ENCODE measurements at places on chromosomes 11 and 22.

DNA sequence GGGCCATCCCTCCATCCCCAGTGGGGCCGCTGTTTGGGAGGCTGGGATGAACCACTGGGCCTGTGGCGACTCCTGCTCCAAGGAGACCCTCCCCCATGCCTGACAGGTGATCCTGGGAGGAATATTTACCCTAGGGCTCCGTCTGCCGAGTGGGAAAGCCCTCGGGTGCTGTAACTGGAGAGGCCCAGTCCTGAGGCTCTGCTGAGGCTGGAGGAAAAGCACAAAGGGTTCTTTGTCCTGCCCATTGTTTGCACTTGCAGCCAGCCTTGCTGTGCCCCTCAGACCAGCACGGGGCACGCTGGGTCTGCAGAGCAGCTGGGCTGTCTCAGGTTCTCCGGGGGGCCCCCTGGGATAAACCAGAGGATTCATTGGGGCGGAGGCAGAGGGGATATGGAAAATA is 321.1 kb downstream of the MN1 start:
- DNase-seq: peak; percentile 29

GRCh38 chr11:78630155-78630554 is 55.5 kb upstream of the NARS2 start:
- DNase-seq: no peak

GRCh38 chr11:128941573-128942271 is 949 bp downstream of the TP53AIP1 start:
- DNase-seq: no peak

- DNase-seq: no peak
Measured at GRCh38 chr11:45398325-45398724, 112.2 kb upstream of the SYT13 start.

DNA sequence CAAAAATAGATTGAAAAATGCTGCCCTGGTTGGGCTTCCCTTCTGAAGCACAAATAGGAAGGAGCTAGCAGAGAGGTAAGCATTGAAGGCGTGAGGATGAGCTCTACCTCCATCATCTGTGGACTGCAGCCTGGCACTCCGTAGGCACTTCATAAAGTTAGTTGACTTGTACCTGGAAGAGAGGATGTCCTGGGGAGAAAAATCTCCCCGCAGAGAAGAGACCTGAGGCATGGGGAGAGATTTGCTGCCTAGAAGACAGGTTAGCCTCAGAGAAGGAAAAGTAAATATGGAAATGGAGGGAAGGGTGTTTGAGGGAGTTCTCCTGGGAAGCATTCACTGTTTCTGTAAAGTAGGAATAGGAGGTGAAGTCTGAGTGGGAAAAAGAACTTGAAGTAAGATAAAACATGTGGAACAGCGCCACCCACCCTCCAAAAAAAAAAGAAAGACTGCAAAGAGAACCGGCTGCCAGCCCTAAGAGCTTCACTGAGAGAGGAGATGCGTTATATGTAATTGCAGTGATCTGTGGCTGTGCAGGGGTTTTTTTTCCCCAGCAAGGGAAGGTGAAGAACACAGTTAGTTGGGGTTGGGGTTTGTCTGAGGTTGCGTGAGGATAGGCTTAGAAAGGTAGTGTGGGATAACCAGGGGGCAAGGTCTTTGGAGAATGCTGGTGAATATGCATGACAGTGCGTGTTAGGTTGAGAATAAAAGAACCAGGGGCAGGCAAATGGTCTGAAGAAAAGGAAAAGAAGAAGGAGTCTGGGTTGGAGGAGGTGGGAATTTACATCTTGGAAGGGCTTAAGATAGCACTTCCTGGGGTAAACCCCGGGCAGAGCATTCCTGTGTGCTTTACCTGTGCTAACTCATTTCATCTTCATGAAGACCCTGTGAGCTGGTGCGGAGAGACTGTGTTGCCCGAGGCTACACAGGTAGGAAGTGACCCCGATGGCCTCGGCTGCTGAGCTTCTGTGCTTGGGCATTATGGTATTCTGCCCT is 16.0 kb downstream of the TNRC6B start:
- DNase-seq: no peak

- DNase-seq: no peak
Measured at GRCh38 chr11:95506777-95507176, 275.8 kb upstream of the SESN3 start.

GRCh38 chr22:38021206-38021605 is 36.0 kb upstream of the PICK1 start:
- no peak for DNase-seq

- no peak for DNase-seq
Measured at GRCh38 chr22:48628891-48629543, 1198.7 kb downstream of the BRD1 start.

DNA sequence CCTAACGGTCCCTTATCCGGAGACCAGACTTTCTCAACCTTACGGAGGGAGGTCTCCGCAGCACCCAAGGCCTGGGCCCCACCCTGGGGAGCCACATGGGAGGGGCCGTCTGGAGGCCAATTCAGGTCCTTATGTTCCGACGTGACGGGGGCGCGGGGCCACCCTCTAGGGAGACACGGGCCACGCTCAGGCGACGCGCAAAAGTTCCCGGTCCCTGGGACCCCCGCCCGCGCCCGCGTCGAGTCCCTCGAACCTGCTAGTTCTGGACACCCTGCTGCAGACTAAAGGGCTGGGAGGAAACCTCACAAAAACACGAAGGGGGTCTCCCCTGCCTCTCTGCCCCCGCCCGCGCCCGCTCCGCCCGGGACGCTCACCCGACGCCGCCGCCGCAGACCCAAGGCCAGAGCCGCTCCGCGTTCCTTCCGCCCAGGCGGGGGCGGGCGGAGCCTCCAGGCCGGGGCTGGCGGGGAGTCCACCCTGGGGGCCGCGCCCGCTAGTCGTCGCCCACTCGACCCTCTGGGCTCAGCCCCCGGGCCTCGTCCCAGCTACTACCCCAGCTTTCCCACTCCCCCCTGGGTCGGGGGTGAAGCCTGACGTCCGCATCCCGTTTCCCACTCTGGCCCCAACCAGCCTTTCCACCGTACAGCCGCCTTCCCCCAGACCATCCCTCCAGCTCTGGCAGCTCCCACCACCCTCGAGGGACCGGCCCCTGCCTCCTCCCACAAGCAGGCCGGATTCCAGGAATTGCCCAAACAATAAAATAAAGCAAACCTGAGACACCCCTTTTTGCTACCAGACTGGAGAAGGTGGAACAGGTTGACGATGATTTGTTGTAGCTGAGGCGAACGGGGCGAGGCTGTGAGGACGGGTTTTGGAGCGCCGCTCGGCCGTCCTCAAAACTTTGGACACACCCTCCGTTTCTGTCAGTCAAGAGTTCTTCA is 2.7 kb downstream of the RNH1 start:
- peak; percentile 65 for DNase-seq

DNA sequence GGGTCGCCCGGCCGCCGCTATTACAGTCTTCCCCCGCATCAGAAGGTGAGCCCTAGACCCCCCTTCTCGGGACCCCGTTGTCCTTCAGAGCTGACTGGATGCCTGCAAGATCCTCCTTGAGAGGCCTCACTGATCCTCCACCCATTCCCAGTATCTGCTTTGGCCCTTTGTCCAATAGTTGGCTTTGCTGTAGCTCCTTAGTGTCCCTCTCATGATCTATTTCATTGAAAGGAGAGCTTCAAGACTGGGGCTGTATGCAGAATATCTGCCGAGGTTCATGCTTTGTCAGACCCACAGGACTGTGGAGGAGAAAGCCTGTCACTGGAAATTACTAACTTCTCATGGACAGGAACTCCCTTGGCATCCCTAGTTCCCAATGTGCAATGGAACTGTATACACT is 499 bp downstream of the DLAT start:
- DNase-seq: no peak

- no peak for DNase-seq
Measured at GRCh38 chr11:6210274-6210955, 5.1 kb downstream of the C11orf42 start.

GRCh38 chr11:122085264-122085663 is 30.8 kb downstream of the BLID start:
- DNase-seq: no peak

DNA sequence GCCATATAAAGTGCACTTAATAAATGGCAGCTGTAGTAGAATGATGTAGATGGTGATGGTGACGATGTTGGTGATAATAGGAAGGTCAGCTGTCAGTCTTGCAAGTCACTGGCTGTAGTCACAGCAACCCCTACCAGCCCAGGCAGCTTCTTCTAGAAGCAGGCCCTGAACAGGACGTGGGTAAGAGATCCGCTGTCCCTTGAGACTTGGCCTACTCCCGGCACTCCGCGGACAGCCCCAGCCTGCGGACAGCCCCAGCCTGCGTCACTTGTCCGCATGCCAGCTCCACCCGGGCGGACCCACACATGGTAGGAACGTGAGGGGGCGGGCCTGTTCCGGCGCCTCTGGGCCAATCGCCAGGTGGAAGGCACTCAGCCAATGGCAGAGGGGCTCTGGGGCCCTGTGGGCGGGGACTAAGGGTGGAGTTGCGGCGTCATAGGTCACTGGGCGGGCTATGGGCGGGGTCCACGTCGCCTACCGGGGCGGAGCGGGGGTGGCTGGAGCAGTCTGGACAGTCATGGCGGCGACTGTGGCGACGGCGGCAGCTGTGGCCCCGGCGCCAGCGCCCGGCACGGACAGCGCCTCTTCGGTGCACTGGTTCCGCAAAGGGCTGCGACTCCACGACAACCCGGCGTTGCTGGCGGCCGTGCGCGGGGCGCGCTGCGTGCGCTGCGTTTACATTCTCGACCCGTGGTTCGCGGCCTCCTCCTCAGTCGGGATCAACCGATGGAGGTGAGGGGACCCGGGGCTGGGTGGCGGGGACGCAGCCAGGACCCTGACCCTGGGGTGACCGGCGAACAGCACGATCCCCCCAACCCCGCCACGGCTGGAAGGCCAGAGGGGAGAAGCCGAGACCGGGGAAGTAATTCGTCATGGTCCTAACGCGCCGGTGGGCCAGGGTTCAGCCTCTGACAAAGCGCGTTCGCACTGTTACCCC is at the start of gene CRY2:
Gene CRY2, plus strand, starts transcription at position 502 of the 937 bp plus-strand sequence. Its CDS starts 16 bp downstream, at position 518.
- peak; percentile 100 for DNase-seq

DNA sequence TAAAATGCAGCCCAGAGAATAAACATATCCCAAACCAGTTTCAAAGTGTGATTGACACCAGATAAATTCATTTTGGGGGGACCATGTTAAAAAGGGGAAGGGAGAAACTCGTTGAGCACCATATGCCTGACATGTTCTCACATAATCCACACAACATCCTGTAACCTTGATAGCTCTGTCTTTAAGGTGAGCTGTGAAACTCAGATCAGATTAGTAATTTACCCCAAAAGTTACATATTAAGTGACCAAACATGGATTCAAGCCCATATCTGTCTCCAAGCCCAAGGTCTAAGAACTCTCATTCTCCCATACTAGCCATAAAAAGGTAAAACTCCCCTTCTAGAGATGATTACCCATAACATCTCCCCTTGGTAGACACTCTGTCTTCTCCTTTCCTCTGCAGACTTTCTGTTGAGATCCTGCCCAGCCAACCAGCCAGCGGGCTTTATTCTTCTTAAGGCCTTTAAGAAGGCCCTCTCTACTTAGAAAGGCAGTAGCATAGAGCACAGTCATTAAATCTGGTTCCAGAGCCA is 150.7 kb downstream of the CCDC34 start:
- no peak for DNase-seq

- DNase-seq: no peak
Measured at GRCh38 chr22:45196926-45197605, 33.3 kb downstream of the NUP50 start.
